ENCODE measurements at places on chromosomes 11 and 22.

GRCh38 chr11:128734103-128734831 is 40.4 kb downstream of the FLI1 start:
- no peak for DNase-seq

GRCh38 chr11:108135845-108136544 is 14.6 kb downstream of the ACAT1 start:
- DNase-seq: peak; percentile 26

GRCh38 chr11:128053981-128054931 is 533.1 kb downstream of the ETS1 start:
- peak; percentile 19 for DNase-seq

DNA sequence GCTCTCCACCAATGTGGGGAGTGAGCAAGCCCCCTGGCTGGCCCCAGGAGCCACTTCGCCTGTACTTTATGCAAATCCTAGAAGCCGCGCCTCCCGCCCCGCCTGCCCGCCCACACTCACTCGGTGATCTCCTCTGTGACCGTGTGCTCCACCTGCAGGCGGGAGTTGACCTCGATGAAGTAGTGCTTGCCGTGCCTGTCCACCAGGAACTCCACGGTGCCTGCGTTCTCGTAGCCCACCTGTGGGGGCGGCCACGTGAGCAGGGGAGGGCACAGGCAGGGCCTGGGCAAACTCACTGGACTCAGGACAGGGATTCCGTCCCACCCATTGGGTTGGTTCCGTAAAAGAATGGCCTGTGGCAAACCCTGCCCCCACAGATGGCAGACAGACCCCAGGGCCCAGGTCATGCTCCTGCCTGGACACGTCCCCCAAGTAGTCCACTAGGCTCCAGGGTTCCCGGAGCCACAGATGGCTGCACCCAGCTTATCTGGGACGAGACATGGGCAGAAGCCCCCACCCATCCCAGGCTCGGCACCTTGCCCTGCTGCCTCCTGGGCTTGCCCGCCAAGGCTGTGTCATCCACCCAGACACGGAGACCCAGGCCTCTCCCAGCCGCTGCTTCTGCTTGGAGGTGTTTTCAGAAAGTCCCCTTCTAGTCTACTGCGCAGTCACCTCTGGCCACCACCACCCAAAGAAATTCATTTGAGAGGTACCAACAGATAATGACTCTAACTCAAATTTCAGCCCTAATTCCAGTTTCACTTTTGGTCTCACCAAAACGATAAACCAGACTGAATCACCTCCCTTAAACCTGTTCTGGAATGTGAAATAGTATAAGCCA is 12.1 kb downstream of the LRFN4 start:
- DNase-seq: no peak

DNA sequence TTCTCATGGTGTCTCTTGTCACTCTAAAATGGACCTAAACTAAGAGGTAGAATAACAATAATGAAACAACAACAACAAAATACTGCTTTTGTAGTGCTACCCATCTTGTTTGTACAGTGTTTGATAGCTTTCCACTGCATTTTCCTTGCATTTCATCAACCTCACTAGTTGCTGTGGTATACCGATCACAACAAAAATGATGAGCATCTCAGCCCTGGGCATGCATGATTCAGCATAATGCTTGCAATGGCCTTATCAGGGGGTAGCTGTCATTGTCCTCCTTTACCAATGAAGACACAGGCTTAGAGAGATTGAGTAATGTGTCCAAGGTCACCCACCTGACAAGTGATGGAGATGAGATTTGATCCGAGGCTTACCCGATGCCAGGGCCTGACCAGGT is 682.5 kb downstream of the NTM start:
- DNase-seq: no peak

- no peak for DNase-seq
Observed at GRCh38 chr11:27914080-27914479, 193.9 kb downstream of the KIF18A start.

DNA sequence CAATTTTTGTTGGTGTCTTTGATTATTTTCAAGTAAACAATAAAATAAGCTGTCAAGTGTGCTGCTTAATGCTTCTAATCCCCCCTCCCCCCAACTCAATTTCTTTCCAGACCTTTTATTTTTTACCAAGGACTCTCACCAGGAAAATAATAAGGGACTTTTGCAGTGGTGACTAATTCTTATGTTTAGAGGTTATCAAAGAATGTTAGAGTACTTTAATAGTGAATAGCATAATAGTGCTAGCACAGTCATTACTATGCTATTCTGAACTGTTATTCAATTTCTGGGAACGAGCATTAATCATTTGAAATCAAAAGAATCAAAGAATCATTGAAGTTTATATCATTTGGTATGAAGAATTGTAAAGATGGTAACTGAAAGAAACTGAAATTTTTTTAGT is 251.4 kb downstream of the DDX10 start:
- DNase-seq: no peak

- DNase-seq: no peak
Observed at GRCh38 chr11:112322173-112322790, 61.6 kb upstream of the PLET1 start.

DNA sequence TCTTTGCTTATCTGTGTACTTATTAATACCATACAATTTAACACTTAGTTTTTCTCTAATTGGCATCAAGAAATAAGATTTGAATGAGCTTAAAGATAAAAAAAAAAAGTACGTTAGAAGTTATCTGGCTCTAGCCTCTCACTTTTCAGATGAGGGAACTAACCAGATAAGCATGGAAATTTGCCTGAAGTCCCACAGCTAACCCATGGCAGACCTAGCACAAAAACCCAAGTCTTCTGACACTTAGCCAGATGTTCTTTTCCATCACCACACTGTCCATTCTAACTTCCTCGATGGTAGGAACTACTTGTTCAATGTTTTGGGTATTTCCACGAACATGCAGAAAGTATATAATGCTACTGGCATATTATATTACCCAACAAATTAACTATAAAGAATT is 7.4 kb upstream of the SOX6 start:
- DNase-seq: no peak

DNA sequence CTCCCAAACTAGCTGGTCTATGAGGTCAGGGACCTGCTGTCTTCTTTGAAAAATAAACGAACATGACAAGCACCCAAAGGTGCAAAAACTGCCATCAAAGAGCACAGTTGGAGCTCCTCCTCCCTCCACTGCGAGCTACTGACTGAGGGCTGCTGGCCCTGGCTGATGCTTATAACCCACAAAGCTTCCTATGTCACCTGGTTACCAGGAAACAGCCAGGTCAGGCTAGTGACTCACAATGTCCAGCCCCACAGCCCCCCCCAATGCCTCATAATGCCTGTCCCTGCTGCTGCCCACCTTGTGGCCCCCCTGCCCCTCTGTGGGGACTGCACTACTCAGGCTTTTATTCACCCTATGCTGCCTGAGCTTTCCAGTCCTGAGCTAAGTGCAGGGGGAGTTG is at the start of gene DRICH1:
Gene DRICH1 (minus strand): TSS at position 144 of the 400 bp plus-strand sequence. CDS start 298 bp downstream, outside the sequence.
- DNase-seq: no peak

- no peak for DNase-seq
Observed at GRCh38 chr11:67252831-67253239, 13.4 kb upstream of the GRK2 start.

DNA sequence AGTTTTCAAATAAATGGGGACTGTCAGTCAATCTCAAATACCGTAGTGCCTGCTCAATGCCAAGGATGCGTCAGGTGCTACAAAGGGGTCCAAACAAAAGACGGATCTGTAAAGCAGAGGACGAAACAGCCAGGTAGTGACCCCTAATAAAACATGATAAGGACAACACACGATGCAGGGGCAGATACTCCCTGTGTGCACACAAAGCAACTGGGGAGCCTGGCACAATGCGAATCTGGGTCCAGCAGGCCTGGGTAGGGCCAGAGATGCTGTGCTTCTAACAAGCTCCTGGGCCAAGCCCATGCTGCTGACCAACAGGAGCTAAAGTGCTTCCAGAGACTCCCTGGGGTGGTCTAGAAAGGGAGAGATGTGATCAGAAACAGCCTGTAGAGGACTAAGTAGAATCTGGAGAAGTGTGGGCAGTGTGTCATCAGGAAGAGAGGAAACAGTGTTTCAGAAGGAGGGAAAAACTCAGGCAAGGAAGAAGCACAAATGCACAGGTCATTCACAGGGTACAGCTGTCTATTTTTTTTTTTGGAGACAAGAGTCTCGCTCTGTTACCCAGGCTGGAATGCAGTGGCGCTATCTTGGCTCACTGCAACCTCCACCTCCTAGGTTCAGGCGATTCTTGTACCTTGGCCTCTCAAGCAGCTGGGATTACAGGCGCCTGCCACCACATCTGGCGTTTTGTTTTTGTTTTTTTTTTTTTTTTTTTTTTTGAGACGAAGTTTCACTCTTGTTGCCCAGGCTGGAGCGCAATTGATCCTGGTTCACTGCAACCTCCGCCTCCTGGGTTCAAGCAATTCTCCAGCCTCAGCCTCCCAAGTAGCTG is 74.5 kb downstream of the MICAL3 start:
- no peak for DNase-seq

- no peak for DNase-seq
Observed at GRCh38 chr11:64048042-64048854, 12.5 kb downstream of the FLRT1 start.

DNA sequence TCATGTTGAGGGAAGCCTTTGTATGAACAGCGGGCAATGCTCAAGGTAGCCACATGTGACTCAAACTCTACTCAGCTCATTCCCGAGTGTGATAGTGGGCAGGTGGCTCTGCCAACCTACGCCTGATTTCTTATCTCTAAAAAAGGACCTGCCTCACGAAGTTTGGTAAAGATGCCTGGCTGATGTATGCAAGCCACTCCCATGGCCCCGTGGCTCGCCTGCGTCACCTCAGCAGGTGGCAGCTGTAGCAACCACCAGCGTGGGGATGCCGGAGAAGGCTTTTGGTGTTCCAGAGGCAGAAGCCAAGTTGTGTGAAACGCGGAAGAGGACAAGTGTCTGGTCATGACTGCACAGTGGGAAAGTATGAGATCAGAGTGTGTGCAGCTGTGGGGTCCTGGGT is 5.4 kb downstream of the FADS2 start:
- no peak for DNase-seq

GRCh38 chr11:81967242-81967641 is 766.4 kb downstream of the FAM181B start:
- DNase-seq: no peak

DNA sequence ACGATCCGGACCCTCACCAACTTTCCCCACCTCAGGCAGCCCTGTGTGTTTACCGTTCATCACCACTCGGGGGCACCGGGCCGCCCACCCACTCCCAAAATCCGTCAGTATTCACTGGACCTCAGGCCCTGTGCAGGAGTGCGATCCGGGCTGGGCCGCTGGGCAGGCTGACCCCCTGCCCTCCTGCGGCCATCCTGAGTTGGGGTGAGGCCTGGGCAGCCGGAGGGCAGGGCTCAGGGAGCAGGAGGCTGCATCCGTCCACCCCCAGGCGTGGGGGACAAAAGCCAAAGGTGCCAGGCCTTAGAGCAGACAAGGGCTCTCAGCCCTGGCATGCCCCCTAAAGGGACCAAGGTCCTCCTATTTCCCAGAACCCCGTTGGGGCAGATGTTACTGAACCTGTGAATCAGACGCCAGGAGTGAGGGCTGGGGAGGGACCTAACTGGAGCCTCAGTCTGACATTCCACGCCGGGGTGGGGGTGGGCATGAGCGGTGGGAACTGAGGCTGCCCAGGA is 16.8 kb upstream of the TMEM191C start:
- no peak for DNase-seq

- DNase-seq: no peak
Observed at GRCh38 chr11:72863916-72864315, 49.7 kb downstream of the ATG16L2 start.

- DNase-seq: no peak
Observed at GRCh38 chr11:72430741-72431570, 3.4 kb downstream of the CLPB start.

DNA sequence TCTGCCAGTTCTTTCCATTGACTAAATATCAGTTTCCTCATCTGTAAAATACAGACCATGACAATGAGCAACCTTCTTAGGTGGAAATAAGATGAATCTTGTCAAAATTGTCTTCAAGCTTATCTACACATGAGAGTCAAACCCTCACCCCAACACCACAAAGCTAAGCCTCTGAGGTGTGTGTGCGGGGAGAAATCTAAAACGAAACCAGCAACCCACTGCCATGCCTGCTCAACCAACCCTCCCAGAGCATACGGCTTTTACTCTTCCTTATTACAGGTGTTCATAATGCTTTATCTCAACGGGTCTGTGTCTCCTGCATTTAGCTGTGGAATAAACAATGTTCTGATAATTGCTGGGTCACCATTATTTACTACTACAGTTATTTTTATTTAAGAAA is 235.4 kb downstream of the KIRREL3 start:
- no peak for DNase-seq

DNA sequence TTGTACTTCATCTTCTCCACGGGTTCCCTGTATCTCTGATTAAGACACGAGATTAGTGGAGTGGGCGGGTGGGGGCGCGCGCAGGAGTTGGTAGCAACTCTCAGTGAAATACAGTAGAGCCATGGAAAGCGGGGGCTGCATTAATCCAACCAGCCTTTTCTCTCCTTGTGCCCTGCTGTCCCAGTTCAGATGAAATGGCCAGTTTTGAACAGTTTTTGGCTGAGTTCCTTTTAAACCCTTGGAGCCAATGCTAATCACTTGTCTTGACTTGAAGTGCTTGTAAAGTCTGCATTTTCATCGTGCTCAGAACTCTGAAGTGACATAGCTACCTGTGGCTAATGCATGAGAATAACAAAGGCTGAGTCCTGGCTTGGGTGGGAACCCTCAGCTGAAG is 734 bp upstream of the TMEM123 start:
- no peak for DNase-seq

Measured in HFF-Myc (cell line).